Spleen (tissue), 13 donors: ENCODE measurements at places on chromosomes 7 and 10. TPM values are rescaled to one million over a fixed set of nuclear protein-coding genes. Genes with fewer than 3 reads are reported as not detected.

GRCh38 chr7:108415821-108416536, 40.3 kb downstream of the NRCAM start:
- no peak for DNase-seq

DNA sequence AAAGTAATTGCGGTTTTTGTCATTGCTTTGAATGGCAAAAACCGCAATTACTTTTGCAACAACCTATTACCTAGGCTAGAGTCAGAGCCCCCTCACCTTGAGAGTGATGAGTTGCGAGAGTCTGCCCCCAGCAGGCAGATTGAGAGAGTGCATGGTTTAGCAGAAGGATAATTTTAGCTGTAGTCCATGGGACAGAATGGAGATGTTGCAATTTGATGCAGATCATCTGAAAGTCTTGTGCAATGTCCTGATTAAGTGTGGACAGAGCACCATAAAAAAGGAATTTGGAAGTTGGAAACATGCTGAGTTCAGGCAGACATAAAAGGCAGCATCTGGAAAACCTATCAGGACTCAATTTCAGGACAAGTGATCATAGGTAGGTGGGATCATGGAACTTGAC, 48.7 kb downstream of the GPR141 start:
- no peak for DNase-seq

GRCh38 chr10:101995451-101996063, 60.4 kb downstream of the ARMH3 start:
- DNase-seq: no peak

The PTPN20 gene
- polyA plus RNA-seq: 0.39 TPM

The MCM10 gene
- 0.99 TPM for polyA plus RNA-seq

The GPR37 gene
- not detected for polyA plus RNA-seq

The SLC18A3 gene
- polyA plus RNA-seq: not detected
